ENCODE measurements at places on chromosomes 7 and 10.
A peak's percentile ranks its signal among the peaks of the same experiment; 100 is the strongest.

GRCh38 chr10:124344266-124344590 lies 74.5 kb downstream of the OAT start:
- DNase-seq, result no peak

DNA sequence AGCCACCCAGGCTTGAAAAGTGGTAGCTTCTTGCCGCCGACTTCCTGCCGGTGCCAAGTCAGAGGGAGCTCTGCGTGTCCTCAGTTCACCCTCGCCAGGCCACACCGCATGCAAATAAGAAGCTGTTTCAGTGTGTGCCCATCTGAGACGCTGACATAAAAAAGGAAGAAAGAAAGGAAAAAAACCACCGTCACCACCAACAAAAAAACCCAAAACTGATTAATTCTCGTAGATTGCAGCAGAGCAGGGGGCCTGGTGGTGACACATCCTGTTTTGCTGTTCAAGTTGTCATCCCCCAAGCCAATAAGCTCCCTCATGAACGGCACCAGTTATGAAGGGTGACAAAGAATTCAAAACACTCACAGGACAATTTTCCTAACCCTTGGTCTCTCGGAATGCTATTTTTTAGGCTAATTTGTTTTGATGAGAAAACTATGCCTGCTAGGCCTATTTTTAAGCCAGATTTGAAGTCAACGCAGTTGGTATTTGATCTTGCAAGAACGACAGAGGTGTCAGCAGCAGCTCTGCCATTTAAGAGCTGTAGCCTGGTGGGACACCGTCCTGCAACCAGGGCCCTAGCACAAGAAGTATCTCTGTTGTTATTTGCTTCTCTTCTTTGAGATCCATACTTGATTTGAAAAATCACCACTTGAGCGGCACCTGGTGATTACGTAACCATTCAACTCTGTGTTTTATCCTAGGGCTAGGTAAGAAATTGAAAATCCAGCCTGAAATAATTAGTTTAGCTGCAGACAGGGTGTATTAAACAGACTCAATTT lies 145.6 kb downstream of the PFKFB3 start:
- peak; percentile 66 for DNase-seq

GRCh38 chr10:110219884-110220283 lies 12.5 kb downstream of the MXI1 start:
- DNase-seq, result no peak

- no peak for DNase-seq
These were observed 286.5 kb downstream of the DOCK4 start for GRCh38 chr7:111919631-111920179.

GRCh38 chr10:126250045-126250444 lies 138.2 kb downstream of the ADAM12 start:
- DNase-seq, result no peak

DNA sequence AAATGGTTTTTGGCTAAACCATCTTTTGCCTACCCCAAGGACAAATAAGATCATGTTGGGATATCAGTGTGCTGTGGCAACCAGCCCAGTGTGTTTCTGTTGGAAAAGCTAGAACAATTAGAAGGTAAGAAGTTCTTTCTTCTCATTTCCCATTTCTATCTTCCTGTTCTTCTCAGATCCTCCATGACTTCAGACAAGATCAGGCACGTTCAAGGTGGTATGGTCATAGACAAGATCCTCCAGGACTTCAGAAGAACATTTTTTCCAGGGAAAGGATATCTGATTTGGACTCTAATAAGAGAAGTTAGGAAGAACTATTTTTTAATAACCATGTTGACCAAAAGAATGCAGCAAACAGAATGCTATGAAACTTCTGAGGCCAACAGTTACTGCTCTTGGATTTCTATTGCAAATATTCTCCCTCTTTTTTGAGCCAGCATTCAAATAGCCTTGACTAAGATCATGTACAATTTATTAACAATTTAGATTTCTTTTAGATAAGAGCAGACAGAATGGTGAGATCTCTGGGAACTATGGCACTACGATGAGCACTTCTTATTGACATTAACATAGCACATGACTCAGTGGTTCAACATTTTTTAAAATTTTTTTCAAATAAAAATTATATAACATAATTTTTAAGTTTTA lies 15.9 kb downstream of the HYCC1 start:
- no peak for DNase-seq

- DNase-seq, result no peak
These were observed 533.5 kb downstream of the AUTS2 start for GRCh38 chr7:70131817-70132216.

GRCh38 chr10:104666106-104666505 lies 25.0 kb downstream of the SORCS3 start:
- DNase-seq, result no peak
